ENCODE measurements at places on chromosomes 5 and 9. TPM values are rescaled to one million over a fixed set of nuclear protein-coding genes. Genes with fewer than 3 reads are reported as not detected.

DNA sequence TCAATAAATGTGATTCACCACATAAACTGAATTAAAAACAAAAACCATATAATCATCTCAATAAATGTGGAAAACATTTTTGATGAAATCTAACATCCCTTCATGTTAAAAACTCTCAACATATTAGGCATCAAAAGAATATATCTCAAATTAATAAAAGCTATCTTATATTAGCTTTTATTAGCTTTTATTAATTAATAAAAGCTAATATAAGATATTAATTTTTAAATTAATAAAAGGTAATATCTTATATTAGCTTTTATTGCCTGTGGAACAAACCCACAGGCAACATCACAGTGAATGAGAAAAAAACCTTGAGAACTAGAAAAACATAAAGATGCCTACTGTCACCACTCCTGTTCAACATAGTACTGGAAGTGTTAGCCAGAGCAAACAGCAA lies 338.9 kb upstream of the GRIA1 start:
- no peak for DNase-seq

GRCh38 chr9:102185962-102186361 lies 447.5 kb upstream of the GRIN3A start:
- no peak for DNase-seq

DNA sequence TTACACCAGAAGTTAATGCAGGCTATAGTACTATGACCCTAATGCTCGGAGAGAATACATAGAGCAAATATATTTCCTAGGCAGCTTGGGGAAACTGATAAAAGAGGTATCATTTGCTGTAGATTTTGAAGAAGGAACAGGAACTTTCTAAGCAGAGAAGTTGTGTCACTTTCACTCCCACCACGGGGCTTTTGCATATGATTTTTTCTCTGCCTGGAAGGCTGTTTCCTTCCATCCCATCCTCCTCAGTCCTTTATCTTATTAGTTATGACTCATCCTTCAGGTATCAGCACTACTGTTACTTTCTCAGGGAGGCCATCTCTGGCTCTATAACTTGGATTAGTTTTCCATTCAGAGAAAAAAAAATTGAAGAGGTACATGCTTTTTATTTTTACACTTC lies 2006.1 kb upstream of the WWC1 start:
- no peak for DNase-seq

GRCh38 chr5:6700685-6701355 lies 12.4 kb upstream of the TENT4A start:
- DNase-seq = no peak

GRCh38 chr5:61768692-61769281 lies 436.7 kb downstream of the ZSWIM6 start:
- DNase-seq = peak; percentile 69

DNA sequence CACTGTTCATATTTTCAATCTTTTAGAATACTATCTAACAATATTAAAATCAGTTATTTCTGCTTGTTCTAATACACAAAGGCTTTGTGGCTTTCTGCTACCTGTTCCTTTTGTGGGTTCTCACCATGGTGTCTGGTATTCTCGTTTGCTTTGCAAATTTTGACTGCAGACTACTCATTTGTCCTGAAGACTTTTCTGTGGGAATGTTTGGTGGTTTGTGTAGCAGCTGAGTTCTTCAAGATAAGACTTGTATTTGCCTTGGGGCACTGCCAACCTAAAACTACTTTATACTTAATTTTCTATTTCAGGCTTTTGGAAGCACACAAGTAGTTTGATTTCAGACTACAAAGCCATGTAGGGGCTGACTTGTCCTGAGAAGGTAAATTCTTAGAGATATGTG lies 11.1 kb downstream of the IL33 start:
- DNase-seq = no peak

GRCh38 chr9:78781681-78782080 lies 484.8 kb downstream of the PSAT1 start:
- DNase-seq = no peak

DNA sequence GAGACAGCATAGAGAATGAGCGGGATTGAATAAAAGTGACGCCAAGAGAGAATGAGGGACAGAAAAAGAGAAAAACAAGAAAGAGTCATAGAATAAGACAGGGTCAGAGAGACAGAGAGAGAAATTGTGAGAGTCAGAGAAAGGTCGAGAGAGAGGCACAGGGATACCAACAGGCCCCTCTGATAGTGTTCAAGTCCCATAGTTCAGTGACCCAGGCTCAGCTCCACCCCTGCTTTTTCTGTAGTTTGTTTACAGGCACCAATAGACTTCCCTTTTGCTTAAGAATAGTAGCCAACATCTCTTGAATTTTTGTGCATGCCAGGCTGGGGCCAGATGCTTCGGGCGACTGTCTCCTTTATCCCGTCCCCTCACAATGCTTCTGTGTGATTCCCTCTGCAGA lies 62.5 kb downstream of the ARHGEF37 start:
- DNase-seq = no peak

- peak; percentile 72 for DNase-seq
Measured at GRCh38 chr5:10695055-10695649, 65.9 kb downstream of the DAP start.

Gene AK3
- 33.9 TPM for total RNA-seq

Gene PHF24
- total RNA-seq = 1.8 TPM

Gene CDC25C
- total RNA-seq = 45.8 TPM

Gene PELO
- 8.5 TPM for total RNA-seq

Measured in neural progenitor cell (in vitro differentiated cells).